Adrenal gland (tissue), 19 donors: ENCODE measurements at places on chromosomes 1 and 21.

GRCh38 chr1:38194472-38194871, 147.9 kb upstream of the POU3F1 start:
- no peak for DNase-seq

DNA sequence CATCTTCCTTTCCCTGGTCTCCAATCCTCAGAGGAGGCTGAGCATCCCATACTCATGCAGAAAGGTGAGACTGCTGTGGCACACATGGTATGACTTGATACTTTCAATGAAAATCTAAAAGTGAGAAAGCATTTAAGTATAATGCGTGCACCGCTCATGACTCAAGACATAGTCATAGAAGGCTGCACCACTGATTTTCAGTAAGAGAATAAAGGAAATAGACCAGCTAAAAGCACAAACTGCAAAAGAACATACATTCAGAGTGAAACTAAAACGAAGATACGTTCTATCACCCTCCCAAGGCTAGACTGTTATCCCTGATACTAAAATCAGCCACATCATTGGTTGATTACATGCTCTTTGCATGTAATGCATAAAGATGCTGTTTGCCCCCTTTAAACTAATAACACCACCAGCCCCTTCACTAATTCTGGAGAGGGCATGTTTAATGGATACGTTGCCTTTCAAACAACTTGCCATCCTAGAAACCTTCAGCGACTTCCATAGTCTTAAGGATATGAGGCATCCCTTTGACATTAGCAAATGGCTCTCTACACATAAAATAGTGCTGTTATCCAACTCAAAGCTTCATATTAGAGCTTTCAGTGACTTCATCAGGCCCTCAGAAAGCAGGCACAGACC, 2.1 kb downstream of the PLD5 start:
- no peak for DNase-seq

DNA sequence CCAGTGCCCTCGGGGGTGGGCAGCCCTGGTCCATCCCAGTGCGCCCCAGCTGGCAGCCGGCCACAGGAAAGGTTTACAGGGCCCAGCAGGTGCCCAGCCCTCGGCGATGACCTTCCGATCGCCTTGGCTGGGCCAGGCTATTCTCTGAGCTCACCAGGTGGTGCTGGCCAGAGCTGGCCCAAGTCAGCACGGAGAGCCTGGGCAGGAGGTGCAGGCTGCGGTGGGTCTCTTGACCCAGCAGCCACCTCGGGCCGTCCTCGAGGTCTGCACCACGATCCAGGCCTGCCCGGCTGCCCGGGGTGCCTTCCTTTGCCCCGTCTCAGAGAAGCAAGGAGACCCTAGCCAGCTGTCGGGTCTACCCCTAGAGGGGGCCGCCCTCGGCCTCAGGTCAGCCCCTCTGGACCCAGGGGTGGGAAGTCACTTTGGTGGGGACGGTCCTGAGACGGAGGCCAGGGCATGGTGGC, 370 bp downstream of the PERM1 start:
- DNase-seq = no peak

GRCh38 chr1:78591971-78592370, 28.3 kb upstream of the IFI44L start:
- no peak for DNase-seq

DNA sequence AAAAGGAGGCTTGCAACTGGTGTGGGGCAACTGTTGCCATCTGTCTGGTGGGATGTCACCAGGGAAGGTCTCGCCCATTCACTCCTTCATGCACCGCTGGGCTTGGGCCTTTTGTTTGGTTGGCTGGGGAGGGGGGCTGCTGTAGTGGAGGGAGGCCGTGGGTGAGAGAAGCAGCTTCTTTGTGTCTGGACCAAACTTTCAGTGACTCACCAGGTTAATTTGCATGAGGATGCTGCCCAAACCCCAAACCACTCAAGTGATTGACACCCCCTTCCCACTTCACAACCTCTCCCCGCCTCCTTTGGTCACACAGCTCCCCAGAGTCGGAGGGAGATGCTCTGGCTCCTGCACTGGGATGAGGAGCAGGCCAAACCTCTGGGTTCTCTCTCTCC, 19.7 kb downstream of the BTG2 start:
- DNase-seq = no peak

DNA sequence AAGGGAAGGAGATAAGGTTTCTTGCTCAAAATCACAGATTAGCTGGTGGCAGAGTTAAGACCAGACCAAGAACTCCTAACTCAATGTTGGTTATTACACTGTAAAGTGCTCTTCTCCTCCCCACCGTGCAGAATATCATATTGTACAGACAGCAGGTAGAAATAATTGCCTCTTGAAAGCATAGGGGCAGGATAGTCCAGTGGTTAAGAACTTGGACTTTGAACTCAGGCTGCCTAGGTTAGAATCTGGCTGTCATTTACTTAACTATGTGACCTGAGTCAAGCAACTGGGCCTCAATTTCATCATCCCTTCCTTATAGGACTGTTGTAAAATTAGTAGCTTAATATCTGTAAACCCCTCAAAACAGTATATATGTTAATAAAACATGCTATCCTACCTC, 114.9 kb upstream of the HIVEP3 start:
- DNase-seq = no peak

DNA sequence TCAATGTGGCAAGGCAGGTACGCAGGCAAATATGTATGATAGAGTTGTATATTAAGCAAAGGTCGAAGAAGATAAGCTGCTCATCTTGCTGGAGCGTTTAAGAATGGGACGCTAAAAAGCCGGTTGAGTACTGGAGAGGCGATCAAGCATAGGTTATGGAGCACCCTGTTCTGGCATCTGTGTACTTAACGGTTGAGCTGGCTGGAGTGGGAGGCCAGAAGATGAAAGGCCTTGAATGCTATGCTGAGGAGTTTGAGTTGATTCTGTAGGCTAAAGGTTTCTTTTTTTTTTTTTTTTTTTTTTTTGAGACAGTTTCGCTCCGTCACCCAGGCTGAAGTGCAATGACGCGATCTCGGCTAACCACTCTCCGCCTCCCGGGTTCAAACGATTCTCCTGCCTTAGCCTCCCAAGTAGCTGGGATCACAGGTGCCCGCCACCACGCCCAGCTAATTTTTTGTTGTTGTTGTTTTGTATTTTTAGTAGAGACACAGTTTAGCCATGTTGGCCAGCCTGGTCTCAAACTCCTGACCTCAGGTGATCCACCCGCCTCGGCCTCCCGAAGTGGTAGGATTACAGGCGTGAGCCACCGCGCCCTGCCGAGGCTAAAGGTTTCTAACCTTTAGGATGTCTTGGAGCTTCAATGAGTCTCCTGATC, 850 bp upstream of the KHDC4 start:
- DNase-seq = no peak

- DNase-seq = no peak
These were observed 29.0 kb upstream of the ABCG1 start for GRCh38 chr21:42189860-42190485.
